ENCODE measurements at places on chromosomes 5 and 9.

DNA sequence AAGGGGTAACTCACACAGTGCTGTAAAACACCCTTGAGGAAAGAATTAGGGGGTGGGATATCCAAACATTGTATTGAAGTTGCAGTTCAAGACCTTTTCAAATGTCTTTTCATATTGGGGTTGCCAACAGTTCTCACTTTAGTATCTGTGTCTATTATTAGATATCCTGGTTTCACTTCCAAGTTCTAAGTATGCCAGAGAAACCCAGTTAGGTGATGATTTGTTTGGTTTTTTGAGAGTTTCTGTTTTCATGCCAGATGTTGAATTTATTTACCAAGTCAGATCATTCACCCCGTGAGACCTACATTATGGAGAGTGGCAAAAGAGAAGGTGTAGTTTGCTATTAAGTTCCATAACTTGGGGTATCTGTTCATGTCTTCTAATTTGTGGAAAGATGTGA is 64.5 kb downstream of the C9orf152 start:
- DNase-seq, result no peak

GRCh38 chr5:177447611-177448243 is 1.1 kb downstream of the PRR7 start:
- peak; percentile 47 for DNase-seq

DNA sequence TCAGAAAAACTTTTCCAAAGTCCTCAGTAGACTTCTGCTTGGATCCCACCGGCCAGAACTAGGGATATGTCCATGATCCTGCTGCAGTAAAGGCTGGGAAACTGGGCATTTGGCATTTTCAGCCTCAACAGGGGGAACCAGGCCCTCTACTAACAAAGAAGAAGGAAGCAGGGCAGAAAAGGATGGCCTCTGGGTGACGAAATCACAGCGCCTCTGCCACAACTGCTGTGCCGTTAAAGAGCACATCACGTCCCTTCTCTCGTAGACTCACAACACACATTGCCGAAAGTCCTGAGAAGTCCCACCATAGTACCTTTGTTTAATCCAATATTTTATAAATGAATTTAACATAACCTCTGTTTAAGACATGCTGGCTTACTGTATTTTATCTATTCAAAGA is 10.4 kb upstream of the AFAP1L1 start:
- no peak for DNase-seq

DNA sequence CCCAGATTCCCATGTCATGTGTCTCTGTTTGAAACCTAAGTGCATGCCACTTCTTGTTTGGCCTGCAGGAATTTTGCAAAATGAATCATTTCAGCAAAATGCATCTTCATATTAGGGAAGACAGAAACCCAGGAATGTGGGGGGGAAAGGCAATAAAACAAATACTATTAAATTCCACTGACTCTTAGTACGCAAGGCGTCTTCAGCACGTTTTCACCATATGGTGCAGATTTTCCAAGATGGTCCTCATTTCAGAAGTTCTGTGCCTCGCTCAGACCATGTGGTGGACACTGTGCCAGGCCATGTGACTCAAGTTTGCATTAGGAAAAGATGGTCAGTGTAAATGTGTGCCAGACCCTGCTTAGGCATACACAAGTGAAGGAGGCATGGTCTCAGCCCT is 184.0 kb downstream of the ACTL7B start:
- DNase-seq, result no peak

DNA sequence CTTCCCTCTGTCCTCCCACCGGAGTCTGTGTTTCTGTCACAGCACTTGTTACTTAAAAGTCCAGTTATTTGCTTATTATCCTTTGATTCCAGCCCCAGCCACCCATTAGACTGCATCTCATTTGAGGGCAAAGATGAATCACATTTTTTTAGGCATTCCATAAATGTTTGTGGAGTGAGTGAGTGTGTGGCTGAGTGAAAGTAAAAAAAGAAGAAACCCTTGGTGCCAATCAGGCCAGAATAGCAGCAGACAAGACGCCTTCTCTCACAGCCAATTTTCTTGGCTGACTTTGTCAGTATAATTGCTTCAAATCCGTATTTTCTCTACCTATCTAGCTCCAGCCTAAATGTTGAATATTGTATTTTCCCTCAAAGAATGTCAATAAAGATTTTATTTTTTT is 613.0 kb upstream of the WWC1 start:
- DNase-seq, result no peak

DNA sequence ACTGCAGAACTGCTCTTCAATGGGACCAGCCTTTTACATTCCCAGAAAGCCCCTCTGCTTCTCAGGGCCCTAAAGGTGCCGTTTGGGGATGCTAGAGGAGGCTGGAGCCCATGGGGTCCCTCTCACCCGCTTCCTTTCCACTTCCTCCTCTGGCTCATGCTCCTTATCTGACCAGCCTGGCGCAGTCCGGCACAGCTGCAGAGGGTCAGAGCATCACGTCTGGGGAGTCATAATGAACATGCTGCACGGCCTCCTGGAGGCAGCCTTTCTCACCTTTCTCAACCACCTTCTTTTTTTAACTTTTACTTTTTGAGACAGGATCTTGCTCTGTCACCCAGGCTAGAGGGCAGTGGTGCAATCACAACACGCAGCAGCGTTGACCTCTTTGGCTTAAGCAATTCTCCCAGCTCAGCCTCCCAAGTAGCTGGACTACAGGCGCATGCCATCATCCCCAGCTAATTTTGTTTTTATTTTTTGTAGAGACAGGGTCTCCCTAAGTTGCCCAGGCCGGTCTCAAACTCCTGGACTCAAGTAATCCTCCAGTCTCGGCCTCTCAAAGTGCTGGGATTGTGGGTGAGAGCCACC is 15.1 kb upstream of the TCF7 start:
- DNase-seq, result no peak

GRCh38 chr5:153809166-153809565 is 229.5 kb downstream of the FAM114A2 start:
- DNase-seq, result no peak

DNA sequence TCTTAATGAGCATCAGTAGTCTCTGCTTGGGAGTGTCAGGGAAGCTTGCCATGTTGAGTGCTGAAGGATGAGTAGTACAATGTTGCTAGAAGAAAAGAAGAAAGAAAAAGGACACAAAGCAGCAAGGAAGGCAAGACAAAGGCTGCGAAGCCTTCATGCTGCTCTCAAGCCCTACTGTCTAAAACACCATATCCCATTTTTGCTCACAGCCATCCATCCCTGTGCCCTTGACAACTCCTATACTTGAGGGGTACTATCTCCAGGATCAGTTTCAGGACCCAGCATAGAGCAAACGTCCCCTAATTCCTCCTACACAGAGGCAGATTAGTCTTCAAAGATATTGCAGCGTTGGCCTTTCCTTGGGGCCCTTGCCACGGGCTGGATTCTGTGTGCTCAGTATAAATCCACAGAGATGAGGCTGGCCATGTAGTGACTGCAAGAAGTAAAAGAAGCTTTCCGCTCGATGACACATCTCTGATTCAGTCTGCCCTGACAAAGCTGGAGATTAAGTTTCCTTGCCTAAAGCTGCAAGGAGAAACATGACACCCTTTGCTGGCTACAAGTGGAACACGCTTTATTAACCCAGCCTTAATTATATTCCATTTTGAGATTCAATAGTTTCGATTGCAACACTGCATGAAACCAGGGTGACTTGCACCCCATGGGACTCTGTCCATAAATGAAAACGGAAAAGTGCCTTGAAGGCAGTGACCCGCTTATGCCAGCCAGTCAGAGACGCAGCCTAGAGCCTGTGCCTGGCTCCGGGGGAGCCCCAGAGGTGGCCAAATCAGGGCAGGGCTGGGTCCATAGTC is 304.6 kb downstream of the ACTL7B start:
- DNase-seq, result no peak

DNA sequence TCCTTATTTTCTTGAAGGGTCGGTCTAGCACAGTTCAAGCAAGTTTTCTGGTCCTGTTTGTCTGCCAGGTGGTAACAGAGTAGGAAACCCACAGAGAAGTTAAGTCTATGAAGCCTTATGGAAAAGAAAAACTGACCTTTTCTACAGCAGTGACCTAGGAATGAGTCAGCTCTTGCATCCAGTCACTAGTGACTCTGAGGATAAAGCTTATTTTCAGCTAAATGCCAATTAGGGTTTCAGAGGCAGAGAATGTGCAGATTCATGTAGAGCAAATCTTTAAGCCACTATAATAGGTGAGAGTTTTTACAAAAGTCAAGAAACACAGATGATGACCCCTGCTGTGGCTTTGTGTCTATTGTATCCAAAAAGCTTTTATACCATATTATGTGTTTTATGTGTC is 100.7 kb downstream of the CWC27 start:
- DNase-seq, result no peak
